GM23248 (cell line): ENCODE measurements at places on chromosomes 13 and 19. TPM values are rescaled to one million over a fixed set of nuclear protein-coding genes. Genes with fewer than 3 reads are reported as not detected.

Gene IRGQ
- 19.9 and 25.5 TPM in 2 replicates for total RNA-seq

Gene TSHZ3
- total RNA-seq, result 20.9 and 24.0 TPM in 2 replicates

Gene ZNF492
- total RNA-seq, result 0.13 and 0.65 TPM in 2 replicates

Gene CLIP3
- 10.9 and 14.9 TPM in 2 replicates for total RNA-seq

Gene C19orf25
- 35.9 and 40.2 TPM in 2 replicates for total RNA-seq

Gene FBXO27
- total RNA-seq, result 0.54 and 2.8 TPM in 2 replicates

Gene KIR2DL3
- not detected in 2 replicates for total RNA-seq

Gene FCAR
- total RNA-seq, result not detected in 2 replicates
